CD8-positive, alpha-beta memory T cell (primary cell): ENCODE measurements at places on chromosomes 7 and 10.

DNA sequence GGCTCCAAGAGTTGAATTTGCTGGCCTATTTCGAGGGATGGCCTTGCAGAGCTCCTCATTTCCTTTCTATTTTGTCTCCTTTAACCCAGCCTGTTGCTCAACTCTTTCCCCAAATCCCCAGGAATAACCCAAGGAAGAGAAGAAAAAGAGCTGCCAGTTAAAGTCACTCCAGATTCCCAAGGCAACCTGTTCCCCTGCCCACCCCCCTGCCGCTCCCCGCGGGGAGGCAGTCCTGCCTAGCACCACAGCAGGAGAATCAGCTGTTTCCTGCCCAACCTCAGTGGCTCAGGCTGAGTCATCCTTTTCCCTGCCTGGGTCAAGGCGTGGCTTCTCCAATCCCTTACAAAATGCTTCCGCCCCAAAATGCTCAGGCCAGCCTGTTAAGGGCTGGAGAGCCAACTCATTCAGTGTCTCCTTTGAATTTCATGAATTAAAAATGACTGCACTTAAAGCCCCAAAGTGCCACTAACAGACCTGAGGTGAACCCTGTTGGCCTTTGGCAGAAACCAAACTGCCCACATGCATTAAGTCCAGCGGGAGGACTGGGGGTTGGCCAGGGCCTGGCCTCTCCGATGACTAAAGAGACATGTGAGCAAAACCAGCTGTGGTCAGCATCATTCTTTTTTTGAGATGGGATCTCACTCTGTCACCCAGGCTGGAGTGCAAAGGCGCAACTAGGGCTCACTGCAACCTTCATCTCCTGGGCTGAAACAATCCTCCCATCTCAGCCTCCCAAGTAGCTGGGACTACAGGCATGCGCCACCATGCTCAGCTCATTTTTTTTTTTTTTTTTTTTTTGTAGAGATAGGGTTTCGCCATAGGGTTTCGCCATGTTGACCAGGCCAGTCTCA, 83.2 kb upstream of the KIF5B start:
- DNase-seq = no peak

DNA sequence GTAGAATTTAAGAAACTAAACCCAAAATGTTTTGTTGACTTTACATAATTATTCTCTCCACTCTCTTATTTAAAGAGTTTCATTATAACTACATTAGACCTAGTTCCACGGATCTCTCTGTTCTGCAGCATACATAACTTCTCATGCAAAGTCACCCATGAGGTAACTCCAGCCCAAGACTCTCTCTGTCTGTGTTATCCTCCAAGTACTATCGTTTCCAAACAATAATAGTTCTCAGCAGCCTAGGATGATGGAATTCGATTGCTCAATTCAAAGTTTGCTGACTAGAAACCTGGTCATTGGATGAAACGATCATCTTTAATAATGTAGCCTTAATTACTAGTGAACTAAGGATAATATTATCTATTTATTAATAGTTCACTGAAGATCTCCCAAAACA, 203.1 kb upstream of the PTN start:
- no peak for DNase-seq

DNA sequence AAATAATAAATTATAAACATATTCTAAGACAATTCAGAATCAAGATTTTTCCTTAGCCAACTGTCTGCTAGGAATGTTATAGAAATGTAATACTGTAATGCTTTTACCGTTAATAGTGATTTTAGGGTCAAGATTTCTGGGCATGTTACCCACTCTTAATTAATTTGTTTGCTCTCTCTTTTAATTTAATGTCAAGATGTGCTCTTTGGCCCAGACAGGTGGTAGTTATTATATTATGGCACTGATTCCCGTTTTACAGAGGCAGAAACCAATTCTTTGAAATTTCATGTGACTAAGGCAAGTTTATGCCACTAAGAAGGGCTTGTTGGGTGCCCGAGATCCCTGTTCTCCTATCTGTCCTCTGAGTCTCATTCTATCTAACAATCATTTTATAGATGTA, 959 bp upstream of the FAM107B start:
- DNase-seq = no peak

DNA sequence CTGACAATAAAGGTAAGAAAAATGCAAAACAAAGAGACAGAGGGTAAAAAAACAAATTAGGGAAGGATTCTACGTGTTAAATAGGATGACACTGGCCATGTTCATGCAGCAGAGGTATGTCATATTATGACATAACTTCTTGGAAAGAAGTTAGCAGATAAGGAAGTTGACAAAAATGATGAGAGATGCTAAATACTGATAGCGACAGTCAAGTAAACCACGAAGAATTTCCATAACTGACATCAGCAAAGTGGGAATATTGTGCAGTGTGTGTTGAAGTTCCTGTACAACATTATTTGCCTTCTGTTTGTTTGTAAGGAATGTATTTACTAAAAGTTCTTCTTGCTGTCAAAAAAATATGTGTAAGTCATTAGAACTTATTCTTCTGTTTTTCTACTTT, 29.5 kb downstream of the MDH2 start:
- DNase-seq = no peak

DNA sequence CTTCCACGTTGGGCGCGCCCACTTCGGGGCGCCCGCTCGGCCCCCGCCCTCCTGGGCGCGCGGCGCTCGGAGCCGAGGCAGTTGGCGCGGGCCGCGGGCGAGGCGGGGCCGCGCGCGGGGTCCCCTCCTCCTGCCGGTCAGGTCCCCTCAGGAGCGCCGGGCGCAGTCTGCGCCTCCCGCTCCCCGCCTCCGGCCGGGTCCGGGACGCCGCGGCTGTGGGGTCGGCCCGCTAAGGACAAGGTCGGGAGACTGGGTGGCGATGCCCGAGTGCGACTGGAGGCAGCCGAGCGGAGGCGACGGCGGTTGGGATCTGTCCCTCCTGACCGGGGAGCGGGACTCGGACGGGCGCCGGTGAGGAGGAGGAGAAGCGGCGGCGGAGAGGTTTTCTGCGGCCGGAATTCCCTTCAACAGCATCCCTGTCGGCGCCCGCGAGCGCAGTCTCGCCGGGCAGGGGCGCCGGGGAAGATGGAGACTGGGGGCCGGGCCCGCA, at the start of gene ATRNL1:
Gene ATRNL1 (plus strand): TSS at position 80 of the 490 bp plus-strand sequence. CDS start 386 bp downstream, at position 466.
- no peak for DNase-seq

DNA sequence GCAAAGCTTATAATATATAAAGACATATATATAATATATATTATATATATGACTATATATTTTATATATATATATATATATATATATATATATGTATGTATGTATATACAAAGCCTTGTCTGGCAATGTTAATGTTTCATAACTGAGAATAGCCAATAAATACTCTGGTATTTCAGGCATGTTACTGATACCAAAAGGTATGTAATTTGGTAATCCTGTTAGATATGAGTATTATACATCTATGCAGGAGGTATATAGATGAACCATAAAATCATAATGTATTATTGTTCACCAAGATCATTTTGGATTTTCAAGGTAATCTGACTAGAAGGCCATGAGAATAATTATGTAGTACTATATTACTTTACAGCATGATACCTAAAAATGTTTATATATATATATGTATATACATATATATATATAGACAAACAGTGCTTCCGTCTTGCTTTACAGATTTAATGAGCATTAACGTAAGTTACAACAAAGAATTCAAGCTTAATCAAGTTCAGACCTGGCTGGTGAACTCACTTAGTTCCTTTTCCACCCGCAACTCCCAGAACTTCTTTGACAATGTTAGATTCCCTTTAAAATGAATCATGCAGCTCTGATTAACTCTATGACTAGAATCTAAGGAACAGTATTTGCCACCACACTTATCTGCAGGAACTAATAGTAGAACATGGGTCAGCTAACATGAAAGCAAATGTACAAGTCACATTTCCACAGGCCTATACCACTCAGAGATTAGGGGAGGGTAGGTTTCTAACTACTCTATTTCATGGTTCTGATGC, 82.7 kb downstream of the SLC25A13 start:
- no peak for DNase-seq

- no peak for DNase-seq
These were observed 208.5 kb downstream of the RNLS start for GRCh38 chr10:88374392-88375175.

GRCh38 chr10:109993551-109994330, 14.0 kb upstream of the ADD3 start:
- no peak for DNase-seq

- DNase-seq = no peak
These were observed 280.5 kb downstream of the POM121L12 start for GRCh38 chr7:53315981-53316380.

GRCh38 chr10:12121673-12122072, 7.8 kb upstream of the SEC61A2 start:
- no peak for DNase-seq

GRCh38 chr7:22013711-22014110, 68.0 kb upstream of the CDCA7L start:
- DNase-seq = no peak

DNA sequence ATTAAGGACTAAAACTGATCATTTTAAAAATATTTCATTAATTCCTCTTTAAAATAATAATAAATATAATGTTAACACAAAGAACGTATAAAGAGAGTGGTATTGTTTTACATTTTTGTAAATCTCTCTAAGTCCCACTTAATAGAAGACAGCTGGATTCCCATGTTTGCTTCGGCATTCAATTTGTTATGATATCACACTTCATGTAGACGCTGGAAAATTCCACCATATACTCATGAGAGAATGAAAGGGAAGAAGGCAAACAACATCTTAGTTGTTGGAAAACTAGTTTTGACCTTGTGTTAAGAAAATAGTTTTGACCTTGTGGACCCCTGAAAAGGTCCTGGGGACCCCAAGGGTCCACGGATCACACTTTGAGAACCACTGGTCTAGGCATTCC, 85.3 kb upstream of the MGMT start:
- no peak for DNase-seq

DNA sequence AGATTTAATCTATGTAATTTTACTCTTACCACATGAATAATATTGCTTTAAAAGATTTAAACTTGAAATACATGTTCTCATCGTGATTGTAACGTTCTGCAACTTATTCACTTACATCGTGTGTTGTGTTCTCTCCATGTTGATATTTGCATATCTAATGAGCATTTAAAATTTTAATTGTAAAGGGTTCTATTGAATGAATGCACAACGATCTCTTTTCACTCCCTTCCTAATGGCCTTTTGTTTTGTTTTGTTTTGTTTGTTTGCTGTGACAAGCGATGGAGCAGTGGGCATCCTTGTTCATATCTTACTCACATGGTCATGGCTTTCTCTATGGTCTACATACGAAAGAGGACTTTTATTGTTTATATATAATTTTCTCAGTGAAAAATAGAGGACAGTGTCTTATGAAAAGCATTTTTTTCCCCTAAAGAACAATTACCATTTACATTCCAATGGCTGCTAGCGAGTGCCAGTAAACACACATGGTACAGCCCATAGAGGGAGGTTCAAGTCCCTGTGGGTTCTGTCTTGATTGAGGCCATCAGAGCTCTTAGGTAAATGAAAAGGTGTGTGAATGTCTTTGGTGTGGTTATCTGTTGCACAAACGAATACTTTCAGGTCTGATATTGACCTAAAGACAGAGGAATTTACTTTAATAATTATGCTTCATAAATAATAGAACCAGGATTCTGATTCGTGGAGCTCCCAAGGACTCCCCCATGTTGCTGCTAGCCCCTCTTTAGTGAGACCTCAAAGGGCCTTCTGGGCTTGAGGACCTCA, 32.4 kb downstream of the BTBD16 start:
- no peak for DNase-seq

GRCh38 chr7:148535217-148535616, 55.3 kb upstream of the C7orf33 start:
- no peak for DNase-seq

DNA sequence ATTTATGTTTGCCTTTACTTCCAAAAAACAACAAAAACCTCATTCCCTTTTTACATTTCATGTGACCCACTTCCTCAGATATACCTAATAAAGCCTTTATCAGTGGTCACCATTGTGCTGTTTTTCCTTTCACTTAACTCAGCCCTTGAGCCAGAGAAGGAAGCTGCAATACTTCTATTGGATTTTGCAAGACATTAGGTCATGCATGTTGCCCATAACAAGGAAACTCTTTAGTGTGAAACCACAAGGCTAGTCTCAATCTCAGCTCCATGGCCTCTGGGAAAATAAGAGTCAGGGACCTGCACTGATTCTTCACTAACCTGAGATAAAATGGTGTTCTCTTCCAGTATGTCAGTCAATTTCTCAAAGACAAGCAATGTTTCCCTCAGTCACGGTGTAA, 27.8 kb downstream of the STEAP4 start:
- no peak for DNase-seq
